Fibroblast of skin of left quadriceps (primary cell): ENCODE measurements at places on chromosomes 1 and 21.

DNA sequence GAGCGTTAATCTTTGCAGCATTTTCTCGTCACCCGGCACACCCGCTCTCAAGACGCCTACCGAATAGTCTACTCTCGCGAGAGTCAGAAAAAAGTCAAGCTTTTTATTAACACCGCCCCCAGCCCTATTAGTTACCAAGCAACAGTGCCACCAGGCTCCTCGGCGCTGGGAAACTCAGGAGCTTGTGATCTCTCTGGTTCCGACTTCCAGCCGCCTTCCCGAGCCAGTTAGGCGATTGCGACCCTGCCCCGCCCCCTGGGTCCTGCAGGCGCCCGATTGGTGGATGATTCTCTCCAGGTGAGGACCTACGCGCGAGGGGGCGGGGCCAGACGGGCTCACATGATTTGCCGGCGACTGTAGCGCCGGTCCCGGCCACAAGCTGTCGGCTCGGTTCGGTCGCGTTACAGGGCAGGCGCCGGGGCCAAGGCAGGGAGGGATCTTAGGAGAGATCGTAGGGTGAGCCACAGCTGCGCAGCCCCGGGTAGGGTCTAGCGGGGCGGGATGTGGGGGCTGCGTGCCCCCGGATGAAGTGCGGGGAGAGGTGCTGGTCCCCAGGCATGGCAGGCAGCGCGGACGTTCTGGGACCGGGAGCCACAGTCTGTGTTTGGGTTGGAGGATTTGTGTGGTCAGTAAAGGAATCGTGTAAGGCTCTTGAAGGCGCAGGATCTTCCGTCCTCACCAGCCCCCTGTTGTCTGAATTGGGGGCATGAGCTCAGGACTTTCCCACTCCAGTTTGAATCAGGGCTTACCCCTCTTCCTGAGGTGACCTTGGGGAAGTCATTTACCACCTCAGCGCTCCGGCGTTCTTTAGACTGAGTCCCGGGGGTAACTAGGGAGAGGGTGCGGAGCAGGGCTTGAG lies at the start of gene PFKFB2:
Gene PFKFB2 (plus strand): TSS at position 365 of the 859 bp plus-strand sequence. CDS start 1,443 bp downstream, outside the sequence.
- DNase-seq, result peak; percentile 86

DNA sequence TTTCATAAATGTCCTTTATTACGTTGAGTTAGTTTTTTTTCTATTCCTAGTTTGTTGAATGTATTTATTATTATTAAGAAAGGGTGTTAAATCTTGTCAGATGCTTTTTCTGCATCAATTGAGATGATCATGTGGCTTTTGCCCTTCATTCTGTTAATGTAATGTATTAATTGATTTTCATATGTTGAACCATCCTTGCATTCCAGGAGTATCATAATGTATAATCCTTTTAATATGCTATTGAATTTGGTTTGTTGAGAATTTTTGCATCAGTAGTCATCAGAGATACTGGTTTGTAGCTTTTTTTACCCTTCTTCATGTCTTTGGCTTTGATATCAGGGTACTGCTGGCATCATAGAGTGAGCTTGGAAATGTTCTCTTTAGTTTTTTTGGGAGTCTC lies 100.0 kb downstream of the POFUT2 start:
- DNase-seq, result no peak

DNA sequence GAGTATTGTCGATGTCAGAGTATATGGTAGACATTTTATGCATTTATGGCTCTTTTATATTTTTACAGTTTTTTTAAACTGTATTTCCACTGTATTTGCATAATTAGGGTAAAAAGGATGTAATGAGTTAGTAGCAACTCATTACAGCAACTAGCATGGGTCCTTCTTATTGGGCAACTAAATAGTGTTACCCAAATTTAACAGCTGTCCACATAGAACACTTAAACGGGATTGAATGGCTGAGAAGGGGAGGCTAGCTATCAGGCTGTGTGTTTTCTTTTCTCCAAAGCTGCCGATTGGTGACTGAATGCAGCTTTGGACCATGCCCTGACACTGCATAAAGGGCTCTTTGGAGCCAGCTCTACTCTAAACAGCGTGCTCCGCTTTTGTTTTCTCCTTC lies 75.4 kb downstream of the PTPRC start:
- DNase-seq, result no peak

- DNase-seq, result peak; percentile 8
Observed at GRCh38 chr1:21775985-21776562, 6.9 kb downstream of the USP48 start.

DNA sequence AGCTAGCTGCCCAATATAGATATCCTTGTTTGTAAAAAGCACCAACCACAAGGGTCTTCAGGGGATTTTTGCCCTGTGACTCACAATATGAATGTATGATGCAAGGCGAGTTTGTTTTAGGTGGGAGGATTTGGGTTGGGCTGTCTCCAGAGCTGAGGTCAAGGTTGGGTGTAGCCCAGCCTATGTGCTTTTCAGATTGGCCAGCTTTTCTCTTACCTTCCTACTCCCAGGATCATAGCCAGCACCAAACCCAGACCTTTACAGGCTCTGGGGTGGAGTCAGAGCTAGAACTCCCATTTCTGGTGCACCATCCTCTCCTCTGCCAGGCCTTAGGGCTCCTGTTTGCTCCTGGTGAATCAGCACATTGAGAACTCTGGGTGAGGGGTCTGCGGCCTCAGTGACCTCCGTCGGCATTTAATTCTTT lies 55.6 kb upstream of the GCLM start:
- peak; percentile 19 for DNase-seq

- DNase-seq, result no peak
Observed at GRCh38 chr1:245156736-245157505, 2.1 kb downstream of the KIF26B start.

DNA sequence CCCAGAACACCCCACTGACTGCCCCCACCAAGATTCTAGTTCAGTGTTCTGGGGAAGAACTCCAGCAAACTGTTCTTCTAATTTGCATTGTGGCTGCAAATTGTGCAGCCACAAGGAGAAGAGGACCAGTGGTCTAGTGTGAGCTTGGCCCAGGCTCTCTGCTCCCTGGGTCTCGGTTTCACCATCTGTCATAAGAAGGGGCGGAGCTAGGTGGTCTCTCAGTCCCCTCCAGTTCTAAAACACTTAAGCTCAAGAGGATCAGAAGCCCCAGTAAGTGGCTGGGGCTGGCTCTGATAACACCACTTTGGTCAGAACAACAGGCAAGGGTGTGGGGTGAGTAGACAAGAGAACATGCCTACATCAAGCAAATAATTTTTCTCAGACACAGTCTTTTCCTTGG lies 99.9 kb downstream of the BEND5 start:
- no peak for DNase-seq

DNA sequence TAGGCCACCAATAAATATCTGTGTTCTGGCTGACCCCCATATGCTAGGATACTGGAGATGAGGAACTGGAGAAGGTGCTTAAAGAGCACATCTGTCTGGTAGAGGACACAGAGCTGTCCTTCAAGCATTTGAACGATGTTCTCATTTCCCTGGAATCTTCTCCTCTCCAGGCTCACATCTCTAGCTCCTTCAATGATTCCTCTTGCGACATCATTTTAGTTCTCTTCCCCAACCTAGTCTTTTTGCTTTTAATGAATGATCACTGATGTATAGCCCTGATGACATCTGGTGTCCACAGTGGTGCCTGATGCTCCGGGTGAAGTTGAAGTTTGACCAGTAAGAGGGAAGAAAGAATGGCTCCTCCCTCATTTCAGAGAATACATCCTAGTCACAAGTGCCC lies 80.8 kb upstream of the UBE2U start:
- DNase-seq, result no peak

DNA sequence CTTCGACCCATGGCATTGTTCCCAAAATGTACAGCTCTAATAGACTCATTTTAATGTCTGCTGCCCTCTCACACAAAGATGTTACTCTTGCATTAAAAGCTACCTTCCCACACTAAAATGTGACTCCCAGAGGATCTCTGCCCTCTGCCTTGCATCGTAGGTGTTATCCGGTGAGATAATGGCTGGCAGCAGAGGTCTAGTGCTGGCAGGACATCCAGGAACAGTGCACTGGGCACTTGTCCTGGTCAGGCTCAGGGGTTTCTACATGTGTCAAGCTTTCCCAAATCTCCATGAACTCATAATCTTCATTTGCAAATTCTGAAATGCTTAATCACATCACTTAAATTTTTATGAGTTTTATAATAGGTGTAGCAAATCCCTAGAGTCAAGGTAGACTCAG lies 310.6 kb downstream of the LRRIQ3 start:
- no peak for DNase-seq

- peak; percentile 49 for DNase-seq
Observed at GRCh38 chr1:88867743-88868521, 23.4 kb downstream of the GTF2B start.

DNA sequence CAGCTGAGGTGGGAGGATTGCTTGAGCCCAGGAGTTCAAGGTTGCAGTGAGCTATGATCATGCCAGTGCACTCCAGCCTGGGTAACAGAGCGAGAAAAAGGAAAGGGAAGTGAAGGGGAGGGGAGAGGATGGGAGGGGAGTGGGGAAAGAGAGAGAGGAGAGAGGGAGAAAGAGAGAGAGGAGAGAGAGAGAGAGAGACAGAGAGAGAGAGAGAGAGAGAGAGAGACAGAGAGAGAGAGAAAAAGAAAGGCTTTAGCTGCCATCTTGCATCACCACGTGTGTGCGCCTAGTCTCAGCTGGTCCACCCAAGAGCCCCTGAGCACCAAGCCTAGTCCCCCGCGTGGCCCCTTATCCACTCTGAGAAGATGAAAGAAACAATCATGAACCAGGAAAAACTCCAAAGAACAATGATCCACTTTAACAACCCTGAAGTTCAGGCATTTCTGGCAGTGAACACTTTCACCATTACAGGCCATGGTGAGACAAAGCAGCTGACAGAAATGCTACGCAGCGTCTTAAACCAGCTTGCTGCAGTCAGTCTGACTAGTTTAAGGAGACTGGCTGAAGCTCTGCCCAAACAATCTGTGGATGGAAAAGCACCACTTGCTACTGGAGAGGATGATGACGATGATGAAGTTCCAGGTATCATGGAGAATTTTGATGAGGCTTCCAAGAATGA lies 115.5 kb upstream of the CDC42BPA start:
- no peak for DNase-seq

DNA sequence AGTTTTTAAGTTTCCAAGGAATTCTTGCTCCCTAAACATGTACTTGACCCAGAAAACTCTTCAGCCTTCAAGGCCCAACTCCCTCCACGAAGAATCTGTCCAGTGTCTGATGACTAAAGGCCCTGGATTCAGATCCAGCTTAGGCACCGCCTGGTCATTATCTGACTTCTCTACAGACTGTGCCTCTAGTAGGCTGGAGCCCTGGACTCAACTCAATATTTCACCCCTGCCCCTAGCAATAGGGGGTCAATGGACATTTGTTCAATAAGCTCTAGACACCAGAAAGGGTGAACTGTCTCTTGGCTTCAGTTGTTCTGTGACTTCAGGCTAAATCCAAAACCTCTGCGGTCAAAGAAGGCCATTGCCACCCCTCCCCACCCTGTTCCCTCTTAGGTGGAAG lies 34.5 kb downstream of the NUAK2 start:
- DNase-seq, result no peak

DNA sequence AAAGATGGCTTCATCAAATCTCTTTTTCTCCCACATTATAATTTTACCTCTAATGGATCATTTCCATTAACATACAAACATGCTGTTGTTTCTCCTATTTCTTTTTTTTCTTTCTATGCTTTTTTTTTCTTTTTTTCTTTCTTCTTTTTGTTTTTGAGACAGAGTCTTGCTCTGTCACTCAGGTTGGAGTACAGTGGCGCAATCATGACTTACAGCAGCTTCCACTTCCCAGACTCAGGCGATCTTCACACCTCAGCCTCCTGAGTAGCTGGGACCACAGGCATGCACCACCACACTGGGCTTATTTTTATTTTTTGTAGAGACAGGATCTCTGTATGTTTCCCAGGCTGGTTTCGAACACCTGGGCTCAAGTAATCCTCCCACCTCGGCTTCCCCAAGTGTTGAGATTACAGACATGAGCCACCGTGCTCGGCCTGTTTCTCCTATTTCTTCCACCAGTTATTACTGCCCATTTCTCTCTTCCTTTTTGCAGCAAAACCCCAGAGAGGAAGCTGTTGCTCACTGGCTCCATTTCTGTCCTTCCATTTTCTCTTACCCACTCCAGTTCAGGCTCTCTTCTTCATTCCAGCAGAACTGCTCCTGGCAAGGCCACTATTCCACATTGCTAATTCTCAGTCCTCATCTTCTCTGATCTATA lies 32.1 kb upstream of the OPRD1 start:
- no peak for DNase-seq

DNA sequence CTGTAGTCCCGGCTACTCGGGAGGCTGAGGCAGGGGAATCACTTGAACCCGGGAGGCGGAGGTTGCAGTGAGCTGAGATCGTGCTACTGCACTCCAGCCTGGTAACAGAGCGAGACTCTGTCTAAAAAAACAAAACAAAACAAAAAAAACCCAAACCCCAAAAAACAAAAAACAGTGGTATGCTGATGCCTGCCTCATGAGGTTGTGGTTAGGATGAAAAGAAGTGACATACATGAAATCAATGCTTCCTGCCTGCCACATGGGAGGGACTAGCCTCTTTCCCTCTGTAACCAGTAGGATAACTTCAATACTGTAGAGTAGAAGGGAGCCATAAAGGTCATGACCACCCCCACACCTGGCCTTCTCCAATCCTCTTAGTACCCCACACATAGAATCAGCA lies 55.2 kb downstream of the TENT5C start:
- DNase-seq, result no peak

DNA sequence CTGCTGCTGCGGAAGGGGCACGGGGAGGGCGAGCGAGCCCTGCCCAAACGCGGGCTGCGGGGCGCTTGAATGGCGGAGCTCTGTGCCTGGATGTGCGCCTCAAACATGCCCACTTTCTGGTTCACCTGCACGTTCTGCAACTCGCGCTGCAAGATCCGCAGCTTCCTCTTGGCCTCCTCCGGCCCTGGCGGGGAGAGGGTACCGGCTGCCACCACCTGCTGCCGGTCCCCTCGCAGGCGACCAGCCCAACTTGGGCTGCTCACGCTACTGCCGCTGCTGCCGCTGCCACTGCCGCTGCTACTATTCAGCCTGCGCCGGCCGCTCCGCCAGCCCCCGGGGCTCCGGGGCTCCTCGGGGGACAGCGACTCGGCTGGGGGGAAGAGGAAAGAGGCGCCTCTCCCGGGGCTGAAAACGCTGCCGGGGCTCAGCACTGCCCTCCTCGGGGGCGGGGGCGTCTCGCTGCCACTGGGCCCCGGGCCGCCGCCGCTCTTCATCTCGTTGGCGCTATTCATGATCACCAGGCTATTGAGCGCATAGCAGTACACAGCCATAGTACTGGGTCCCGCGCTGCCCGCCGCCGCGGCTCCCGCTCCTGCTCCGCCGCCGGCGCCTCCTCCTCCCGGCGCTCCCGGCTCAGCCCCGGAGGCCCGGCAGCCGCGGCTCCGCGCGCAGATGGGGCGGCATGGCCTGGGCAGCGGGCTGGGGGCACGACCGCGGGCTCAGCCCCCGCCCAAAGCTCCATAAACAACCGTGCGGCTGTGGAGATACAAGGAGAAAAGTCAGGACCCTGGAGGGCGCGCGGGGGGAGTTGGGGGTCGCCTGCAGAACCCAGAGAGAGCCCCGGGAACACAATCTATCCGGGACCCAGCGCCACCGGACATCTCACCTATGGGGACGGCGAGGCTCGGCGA lies 1.9 kb downstream of the ITPKB start:
- DNase-seq, result no peak

- peak; percentile 68 for DNase-seq
Observed at GRCh38 chr1:175968486-175969172, 225.2 kb upstream of the TNR start.

GRCh38 chr1:40820251-40820797 lies 36.7 kb downstream of the KCNQ4 start:
- DNase-seq, result no peak

- DNase-seq, result no peak
Observed at GRCh38 chr1:13921190-13921589, 221.2 kb downstream of the PRDM2 start.
